ENCODE measurements at places on chromosomes 4 and X.
A peak's percentile ranks its signal among the peaks of the same experiment; 100 is the strongest.

GRCh38 chrX:19479458-19479857, 35.9 kb downstream of the MAP3K15 start:
- no peak for DNase-seq

GRCh38 chr4:137361756-137362470, 170.4 kb downstream of the PCDH18 start:
- no peak for DNase-seq

- DNase-seq: no peak
Observed at GRCh38 chrX:30060718-30061117, 154.6 kb upstream of the MAGEB2 start.

GRCh38 chr4:87073199-87074120, 138.6 kb downstream of the AFF1 start:
- DNase-seq: peak; percentile 3

GRCh38 chr4:8402640-8403039, 37.9 kb downstream of the ACOX3 start:
- DNase-seq: no peak

- DNase-seq: no peak
Observed at GRCh38 chr4:4328840-4329239, 38.8 kb downstream of the ZBTB49 start.

GRCh38 chrX:38804682-38805431, 3.6 kb downstream of the MID1IP1 start:
- peak; percentile 33 for DNase-seq

- DNase-seq: no peak
Observed at GRCh38 chrX:82589410-82589809, 918.7 kb upstream of the POU3F4 start.

GRCh38 chr4:53545942-53546581, 45.2 kb downstream of the LNX1 start:
- DNase-seq: no peak

GRCh38 chr4:11069581-11070211, 359.0 kb downstream of the HS3ST1 start:
- no peak for DNase-seq

- no peak for DNase-seq
Observed at GRCh38 chrX:38156838-38157237, 63.8 kb downstream of the SRPX start.

DNA sequence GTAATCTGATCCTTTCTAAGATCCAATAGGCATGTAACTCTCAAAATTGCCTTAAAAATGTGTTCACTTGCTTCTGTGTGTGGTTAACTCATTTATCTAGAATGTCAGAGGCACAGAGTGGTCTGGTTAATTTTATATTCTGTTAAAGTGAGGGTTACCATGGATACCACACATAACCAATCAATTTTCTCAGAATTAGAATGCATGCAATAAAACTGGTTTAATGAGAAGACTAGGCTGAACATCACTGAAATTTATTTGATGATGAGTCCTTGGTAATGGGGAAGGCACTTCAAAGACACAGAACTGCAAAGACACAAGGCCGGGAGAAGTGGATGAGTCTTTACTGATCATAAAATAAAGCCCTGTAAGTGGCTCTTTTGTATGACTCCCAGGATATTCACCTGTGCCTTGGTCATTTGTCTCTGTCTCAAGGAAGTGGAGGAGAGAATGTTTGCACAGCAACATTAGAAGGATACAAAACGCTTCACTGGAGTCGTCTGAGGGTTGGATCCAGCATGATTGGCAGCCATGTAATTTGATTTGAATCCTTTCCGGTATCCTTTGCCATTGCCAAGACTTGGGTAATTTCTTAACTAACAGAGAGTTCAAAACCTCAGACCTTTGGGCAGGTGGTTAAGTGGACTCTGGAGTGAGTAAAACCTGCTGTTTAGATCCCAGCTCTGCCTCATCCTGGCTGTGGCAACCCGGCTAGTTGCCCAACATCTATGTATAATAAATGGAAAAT, 94.0 kb upstream of the RBPJ start:
- DNase-seq: no peak

- DNase-seq: no peak
Observed at GRCh38 chr4:141346144-141346543, 125.4 kb downstream of the ZNF330 start.

- DNase-seq: no peak
Observed at GRCh38 chrX:39002466-39002865, 201.2 kb downstream of the MID1IP1 start.

GRCh38 chr4:15870079-15870478, 68.5 kb downstream of the FGFBP1 start:
- DNase-seq: no peak
